Osteoblast (primary cell): ENCODE measurements at places on chromosomes 12 and 14. TPM values are rescaled to one million over a fixed set of nuclear protein-coding genes. Genes with fewer than 3 reads are reported as not detected.

GRCh38 chr12:89632778-89633177 is 75.9 kb downstream of the ATP2B1 start:
- H3K36me3 ChIP-seq, result peaks cover 48% of the 10 kb centered on the region
- DNase-seq, result no peak
- H3K4me3 ChIP-seq, result no peak overlapping the region
- H3K27ac ChIP-seq, result no peak overlapping the region

CFAP251 gene
- total RNA-seq, result 4.3 and 7.4 TPM in 2 replicates

DNA sequence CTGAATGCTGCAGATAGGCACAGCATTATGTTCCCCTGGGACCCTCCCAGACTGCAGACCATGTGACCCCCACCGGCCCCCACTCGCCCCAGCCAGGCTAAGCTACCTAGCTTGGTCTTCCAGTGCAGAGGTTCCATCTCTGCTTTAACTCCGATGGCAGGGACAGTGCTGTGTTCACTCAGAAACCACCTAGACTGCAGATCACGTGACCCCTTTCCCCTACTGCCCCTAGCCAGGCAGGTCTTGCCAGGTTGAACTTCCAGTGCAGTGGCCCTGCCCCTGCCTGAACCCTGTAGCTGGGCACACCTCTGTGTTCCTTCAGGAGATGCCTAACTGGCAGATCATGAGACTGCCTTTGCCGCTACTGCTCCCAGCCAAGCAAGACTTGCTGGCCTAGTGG is 1116.2 kb downstream of the FLRT2 start:
- no peak overlapping the region for H3K4me3 ChIP-seq
- DNase-seq, result no peak
- no peaks in the 10 kb centered on the region for H3K27me3 ChIP-seq
- no peaks in the 10 kb centered on the region for H3K36me3 ChIP-seq

- no peak for DNase-seq
- peaks cover 5% of the 10 kb centered on the region for H3K4me1 ChIP-seq
- H3K27ac ChIP-seq, result no peak overlapping the region
- no peaks in the 10 kb centered on the region for H3K27me3 ChIP-seq
Observed at GRCh38 chr12:5803532-5803931, 141.5 kb downstream of the ANO2 start.

DNA sequence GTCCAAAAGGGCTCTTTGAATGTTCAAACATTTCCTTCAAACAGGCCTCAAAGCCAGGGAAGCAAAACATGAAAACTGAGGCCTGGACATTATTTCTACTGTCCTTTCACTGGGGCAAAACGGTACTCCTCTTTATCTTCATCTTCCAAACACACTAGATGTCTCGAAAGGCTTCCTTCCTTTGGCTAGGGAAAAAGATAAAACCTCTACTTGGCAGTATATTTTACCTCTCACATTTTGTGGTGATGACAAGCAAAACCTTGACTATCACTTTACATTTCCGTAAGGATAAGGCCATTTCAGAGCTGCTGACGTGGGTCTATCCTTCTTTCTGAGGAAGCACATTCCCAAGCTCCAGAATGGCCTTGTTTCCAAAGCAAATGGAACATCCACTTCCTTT is 9.9 kb downstream of the STAB2 start:
- no peak for DNase-seq
- no peak overlapping the region for H3K4me3 ChIP-seq
- H3K4me1 ChIP-seq, result no peaks in the 10 kb centered on the region
- no peaks in the 10 kb centered on the region for H3K36me3 ChIP-seq
- no peak overlapping the region for H3K27ac ChIP-seq

GRCh38 chr12:94211021-94211420 is 62.6 kb downstream of the PLXNC1 start:
- no peak overlapping the region for H3K27ac ChIP-seq
- H3K27me3 ChIP-seq, result no peaks in the 10 kb centered on the region
- H3K4me1 ChIP-seq, result peaks cover 15% of the 10 kb centered on the region
- DNase-seq, result no peak
- H3K4me3 ChIP-seq, result no peak overlapping the region

NCKAP5L gene
- total RNA-seq, result 34.8 and 40.5 TPM in 2 replicates

DNA sequence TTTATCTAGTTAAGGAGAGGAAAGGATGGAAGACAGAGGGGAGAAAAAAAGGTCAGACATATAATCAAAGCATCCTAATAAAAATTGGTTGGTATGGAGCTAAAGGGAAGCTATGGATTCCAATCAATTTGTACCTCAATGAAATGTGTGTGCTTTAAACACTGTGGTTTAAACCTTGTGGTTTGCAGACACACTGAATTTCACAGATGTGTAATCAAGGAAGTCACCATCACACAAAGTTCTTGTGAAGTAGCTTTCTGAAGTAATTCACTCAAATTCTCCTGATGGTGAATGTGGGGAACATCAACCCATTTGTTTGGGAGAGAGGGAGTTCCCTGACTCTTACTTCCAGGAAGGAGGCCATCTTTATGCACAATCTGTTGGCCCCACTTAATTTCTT is 243.3 kb upstream of the KRR1 start:
- H3K4me3 ChIP-seq, result no peak overlapping the region
- no peak overlapping the region for H3K27ac ChIP-seq
- no peaks in the 10 kb centered on the region for H3K36me3 ChIP-seq
- no peaks in the 10 kb centered on the region for H3K27me3 ChIP-seq

DNA sequence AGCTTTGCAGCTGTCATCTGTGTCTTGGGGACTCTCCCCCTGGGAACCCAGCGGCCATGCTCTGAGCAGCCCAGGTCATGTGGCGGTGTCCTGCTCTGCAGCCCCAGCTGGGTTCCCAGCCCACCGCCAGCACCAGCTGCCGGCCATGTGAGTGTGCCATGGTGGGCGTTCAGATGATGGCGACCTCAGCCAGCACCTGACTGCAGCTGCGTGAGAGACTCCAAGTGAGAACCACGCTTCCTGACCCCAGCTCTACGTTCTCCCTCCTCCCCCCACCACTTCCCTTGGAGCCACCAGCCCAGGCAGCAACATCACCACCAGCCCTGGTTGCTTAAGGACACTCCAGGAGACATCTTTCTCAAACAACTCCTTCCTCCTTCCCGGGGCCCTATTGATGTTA is 68.8 kb downstream of the SLC24A4 start:
- no peak overlapping the region for H3K4me3 ChIP-seq
- no peaks in the 10 kb centered on the region for H3K36me3 ChIP-seq
- no peak for DNase-seq
- peaks cover 3% of the 10 kb centered on the region for H3K4me1 ChIP-seq

NAA30 gene
- total RNA-seq, result 19.5 and 21.8 TPM in 2 replicates

RFC5 gene
- 8.3 and 10.0 TPM in 2 replicates for total RNA-seq

- no peak for DNase-seq
- peak overlapping the region; percentile 95 for H3K27ac ChIP-seq
- H3K27me3 ChIP-seq, result no peaks in the 10 kb centered on the region
- H3K4me1 ChIP-seq, result peaks cover 18% of the 10 kb centered on the region
Observed at GRCh38 chr12:8081251-8081920, 688 bp upstream of the NECAP1 start.

DAO gene
- total RNA-seq, result not detected in 2 replicates

GRCh38 chr12:55495490-55495889 is 3.3 kb downstream of the OR6C68 start:
- H3K27me3 ChIP-seq, result no peaks in the 10 kb centered on the region
- no peaks in the 10 kb centered on the region for H3K4me1 ChIP-seq
- H3K36me3 ChIP-seq, result no peaks in the 10 kb centered on the region
- no peak for DNase-seq
- no peak overlapping the region for H3K27ac ChIP-seq

GRCh38 chr14:45083617-45083975 is 320 bp upstream of the PRPF39 start:
- peaks cover 20% of the 10 kb centered on the region for H3K4me1 ChIP-seq
- H3K4me3 ChIP-seq, result peak overlapping the region; percentile 80
- peak overlapping the region; percentile 56 for H3K27ac ChIP-seq
- no peaks in the 10 kb centered on the region for H3K36me3 ChIP-seq
- no peaks in the 10 kb centered on the region for H3K27me3 ChIP-seq

- no peaks in the 10 kb centered on the region for H3K27me3 ChIP-seq
- no peaks in the 10 kb centered on the region for H3K36me3 ChIP-seq
- H3K4me3 ChIP-seq, result no peak overlapping the region
- no peak overlapping the region for H3K27ac ChIP-seq
Observed at GRCh38 chr12:22126758-22127157, 80.7 kb downstream of the CMAS start.

DNA sequence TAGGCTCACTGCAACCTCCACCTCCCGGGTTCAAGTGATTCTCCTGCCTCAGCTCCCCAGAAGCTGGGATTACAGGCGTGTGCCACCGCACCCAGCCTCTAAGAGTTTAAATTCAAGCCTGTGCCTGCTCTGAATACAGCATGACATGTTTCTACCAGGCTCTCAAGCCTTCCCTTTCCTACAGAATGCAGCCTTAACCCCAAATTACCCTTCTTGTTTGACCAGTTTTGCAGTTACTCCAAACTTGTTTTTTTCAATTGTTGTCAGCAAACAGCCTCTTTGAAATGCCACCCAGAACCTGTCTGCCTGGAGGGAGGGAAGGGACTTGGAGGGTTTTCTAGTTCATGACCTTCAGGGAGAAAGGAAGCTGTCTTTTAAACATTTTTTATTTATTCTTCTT is 15.4 kb downstream of the GLTP start:
- H3K36me3 ChIP-seq, result peaks cover 9% of the 10 kb centered on the region
- no peaks in the 10 kb centered on the region for H3K27me3 ChIP-seq
- H3K27ac ChIP-seq, result no peak overlapping the region
- peaks cover 11% of the 10 kb centered on the region for H3K4me1 ChIP-seq
- no peak for DNase-seq
- no peak overlapping the region for H3K4me3 ChIP-seq

- H3K27me3 ChIP-seq, result no peaks in the 10 kb centered on the region
- no peak for DNase-seq
- no peak overlapping the region for H3K27ac ChIP-seq
- H3K36me3 ChIP-seq, result no peaks in the 10 kb centered on the region
Observed at GRCh38 chr14:58131386-58131785, 20.6 kb downstream of the ARMH4 start.

GRCh38 chr14:88882236-88882635 is 57.8 kb downstream of the TTC8 start:
- H3K4me1 ChIP-seq, result peaks cover 3% of the 10 kb centered on the region
- DNase-seq, result no peak
- no peaks in the 10 kb centered on the region for H3K27me3 ChIP-seq
- no peak overlapping the region for H3K27ac ChIP-seq
- no peak overlapping the region for H3K4me3 ChIP-seq
